ENCODE measurements at places on chromosomes 13 and 19.

DNA sequence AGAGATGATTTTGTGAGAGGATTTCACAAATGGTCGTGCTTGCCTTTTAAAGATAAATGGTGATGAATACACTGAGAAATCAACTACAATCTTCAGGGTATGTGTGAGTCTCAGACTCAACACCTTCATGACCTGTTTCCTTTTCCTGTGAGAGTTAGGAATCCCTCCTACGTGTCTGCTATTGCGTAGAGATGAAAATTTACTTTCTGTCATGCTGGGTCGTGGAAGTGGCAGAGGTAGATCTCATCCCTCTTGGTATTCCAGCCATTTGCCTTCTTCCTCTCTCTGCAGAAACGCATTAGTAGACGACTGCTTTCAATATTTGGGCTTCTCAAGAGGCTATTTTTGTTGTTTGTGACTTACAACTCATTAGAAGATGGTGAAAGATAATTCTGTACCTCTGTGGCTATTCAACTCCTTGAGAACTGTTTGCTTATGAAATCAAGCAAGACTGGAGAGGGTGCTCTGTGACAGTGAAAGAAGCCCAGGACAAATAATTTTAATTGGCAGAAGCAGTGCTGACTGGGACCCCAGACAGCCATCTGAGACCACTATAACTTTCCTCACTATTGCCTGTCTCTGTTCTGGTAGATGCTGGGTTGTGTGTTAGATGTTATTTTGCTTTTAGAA, 233.1 kb downstream of the LACC1 start:
- DNase-seq, result no peak

GRCh38 chr13:23960566-23961156, 63.4 kb upstream of the C1QTNF9B start:
- peak; percentile 67 for DNase-seq

DNA sequence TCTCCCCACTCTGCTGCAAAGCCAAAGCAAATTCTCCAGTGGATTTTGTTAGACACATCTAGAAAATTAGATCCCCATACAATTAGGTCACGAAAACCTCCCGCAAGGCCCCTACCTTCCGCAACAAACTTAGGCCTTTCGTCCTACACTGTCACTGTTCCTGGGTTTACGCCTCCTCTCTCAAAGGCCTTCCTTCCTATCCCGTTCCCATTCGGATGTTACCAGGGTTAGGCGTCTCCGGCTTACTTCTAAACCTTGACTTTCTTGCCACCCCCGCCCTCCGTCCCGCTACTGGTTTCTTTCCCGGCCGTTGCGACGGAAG, 754 bp downstream of the RNF6 start:
- DNase-seq, result no peak

DNA sequence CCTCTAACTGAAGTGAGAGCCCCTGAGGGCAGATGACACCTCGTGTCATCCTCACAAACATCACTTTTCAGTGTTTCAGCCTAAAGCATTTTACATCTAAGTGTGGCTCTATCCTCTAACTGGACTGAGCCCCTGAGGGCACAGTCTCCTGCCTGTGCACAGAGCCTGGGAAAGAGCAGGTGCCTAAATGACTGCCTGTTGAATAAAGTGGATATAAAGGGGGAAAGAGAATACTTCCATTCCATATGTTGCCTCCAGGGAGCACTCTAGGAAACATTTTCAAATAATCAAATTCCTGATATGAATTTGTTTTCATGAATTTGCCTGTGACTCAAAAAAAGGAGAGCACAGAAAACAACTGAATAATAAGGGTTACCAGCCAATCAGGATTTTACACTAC, 32.2 kb downstream of the CNMD start:
- DNase-seq, result peak; percentile 8
